Spleen (tissue), 13 donors: ENCODE measurements at places on chromosomes 16 and 17.

DNA sequence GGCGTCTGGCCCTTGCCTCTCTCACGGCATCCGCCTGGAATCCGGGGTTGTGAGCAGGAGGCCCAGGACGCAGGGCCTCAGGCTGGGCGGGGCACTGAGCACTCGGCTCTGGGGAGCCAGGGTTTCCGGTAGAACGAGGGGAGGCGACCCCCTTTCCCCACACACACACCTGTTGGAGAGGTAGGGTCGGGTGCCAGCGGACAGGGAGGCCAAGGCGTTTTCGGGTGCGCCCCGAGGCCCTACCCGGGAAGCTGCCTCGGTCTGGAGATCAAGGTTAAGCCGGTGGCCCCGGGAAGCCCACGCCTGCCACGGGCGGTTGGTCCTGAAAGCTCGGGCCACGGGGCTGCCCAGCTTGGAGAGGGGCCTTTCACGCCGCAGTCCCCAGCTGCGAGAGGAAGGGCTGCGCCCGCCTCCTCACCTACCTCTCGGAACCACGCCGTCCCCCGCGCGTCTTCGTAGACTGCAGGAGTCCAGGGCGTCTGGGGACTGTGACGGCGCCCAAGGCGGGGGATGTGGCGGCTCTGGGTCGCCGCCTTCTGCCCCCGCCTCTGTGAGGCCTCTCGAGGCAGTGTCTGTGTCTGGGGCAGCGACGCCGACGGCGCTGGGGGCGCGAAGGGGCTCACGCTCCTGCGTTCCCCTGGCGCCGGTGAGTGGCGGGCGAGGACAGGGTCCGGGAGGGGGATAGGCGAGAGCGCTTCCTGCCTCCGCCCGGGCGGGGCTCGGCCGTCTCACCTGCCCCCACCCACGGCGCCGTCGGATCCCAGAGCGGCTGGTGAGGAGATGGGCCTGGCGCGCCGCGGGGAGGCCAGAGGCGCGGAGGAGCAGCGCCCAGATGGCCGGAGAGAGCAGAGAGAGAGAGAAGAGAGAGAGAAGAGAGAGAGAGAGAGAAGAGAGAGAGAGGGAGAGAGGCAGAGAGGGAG lies 20.3 kb upstream of the HOXB9 start:
- H3K4me1 ChIP-seq: peaks cover 29% of the 10 kb centered on the region
- H3K27ac ChIP-seq: peak overlapping the region; percentile 22
- DNase-seq: no peak
- no peaks in the 10 kb centered on the region for H3K36me3 ChIP-seq
- H3K4me3 ChIP-seq: peak overlapping the region; percentile 5
- H3K27me3 ChIP-seq: peaks cover 80% of the 10 kb centered on the region

GRCh38 chr17:17070931-17071330 lies 28.7 kb downstream of the MPRIP start:
- no peaks in the 10 kb centered on the region for H3K27me3 ChIP-seq
- H3K36me3 ChIP-seq: no peaks in the 10 kb centered on the region
- DNase-seq: peak; percentile 10
- no peak overlapping the region for H3K27ac ChIP-seq
- peaks cover 54% of the 10 kb centered on the region for H3K4me1 ChIP-seq

DNA sequence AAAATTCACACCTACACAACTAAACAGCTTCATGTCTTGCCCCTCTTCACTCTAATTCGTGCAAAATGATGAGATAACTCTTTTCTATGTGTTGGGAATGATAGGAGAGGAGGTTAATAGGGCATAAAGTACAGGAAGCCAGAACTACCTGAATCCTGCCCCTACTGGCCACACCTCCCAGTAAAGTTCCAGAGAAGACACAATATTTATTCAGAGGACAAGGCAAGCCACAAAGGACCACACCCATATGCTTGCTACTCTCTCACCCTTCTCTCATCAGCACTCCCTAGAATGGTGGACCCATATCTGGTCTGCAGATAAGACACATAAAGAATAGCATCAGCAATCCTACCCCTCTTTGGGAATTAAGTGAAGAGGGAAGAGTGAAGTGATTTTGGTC lies 74.6 kb downstream of the ZNF18 start:
- H3K4me3 ChIP-seq: no peak overlapping the region
- no peak overlapping the region for H3K27ac ChIP-seq
- H3K36me3 ChIP-seq: no peaks in the 10 kb centered on the region
- H3K4me1 ChIP-seq: no peaks in the 10 kb centered on the region
- DNase-seq: no peak

DNA sequence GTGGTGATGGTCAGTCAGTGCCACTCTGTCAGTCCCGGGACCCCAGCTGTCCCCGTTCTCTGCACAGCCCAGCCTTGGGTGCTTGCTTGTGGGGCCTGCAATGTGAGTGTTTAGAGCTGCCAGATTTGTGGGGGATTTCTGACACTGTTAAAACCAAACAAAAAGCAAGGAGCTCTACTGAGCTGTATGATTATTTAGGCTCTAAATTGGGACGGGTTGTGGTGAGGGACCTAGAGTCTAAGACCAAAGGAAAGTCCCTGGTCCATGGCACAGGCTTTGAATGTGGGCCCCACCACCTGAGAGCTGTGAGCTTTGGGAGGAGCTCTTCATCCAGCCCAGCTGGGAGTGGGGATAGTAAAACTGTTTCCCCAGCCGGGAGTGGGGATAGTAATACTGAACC lies 63.3 kb downstream of the KSR1 start:
- no peak overlapping the region for H3K4me3 ChIP-seq
- no peaks in the 10 kb centered on the region for H3K27me3 ChIP-seq
- peaks cover 21% of the 10 kb centered on the region for H3K4me1 ChIP-seq
- DNase-seq: no peak
- no peak overlapping the region for H3K27ac ChIP-seq

DNA sequence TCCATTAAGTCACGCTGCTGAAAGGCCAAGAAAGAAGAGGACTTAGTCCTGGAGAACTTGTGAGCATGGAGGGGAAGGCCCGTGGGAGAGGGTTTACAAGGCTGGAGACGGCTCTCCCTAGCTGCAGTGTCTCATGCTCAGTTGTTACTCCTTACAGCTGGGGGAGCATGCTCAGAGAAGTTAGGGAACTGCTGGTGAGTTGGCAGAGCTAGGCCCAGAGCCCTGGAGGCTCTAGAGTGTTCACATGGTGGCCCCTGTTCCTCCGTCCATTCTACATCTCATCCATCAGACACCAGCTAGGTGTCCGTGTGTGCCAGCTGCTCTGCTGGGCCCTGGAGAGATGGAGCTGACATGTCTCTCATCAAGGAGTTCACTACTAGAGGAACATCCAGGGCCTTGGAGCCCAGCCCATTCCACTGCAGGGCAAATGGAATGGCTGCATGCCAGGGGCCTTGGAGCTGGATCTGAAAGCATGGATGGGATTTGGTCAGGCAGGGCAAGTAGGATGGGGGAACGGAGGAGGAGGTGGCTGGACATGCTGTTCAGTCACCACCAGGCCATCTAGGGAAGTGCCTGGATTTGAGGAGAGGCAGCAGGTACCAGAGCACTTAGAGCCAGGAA lies 6.3 kb downstream of the XYLT2 start:
- no peak overlapping the region for H3K27ac ChIP-seq
- peaks cover 55% of the 10 kb centered on the region for H3K36me3 ChIP-seq
- peaks cover 8% of the 10 kb centered on the region for H3K4me1 ChIP-seq
- DNase-seq: no peak

DNA sequence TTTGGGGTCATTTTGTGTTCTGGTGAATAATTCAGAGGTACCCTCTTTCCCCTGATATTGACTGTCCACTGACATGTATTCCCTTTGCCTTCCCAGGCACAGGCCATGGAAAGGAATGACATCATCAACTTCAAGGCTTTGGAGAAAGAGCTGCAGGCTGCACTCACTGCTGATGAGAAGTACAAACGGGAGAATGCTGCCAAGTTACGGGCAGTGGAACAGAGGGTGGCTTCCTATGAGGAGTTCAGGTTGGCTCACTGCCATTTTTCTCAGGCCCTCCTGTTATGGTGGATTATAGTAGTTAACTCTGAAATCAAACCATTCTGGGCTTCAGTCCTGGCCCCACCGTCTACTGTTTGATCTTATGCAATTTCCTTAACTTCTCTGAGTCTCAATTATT lies 1.6 kb upstream of the EFTUD2 start:
- no peak overlapping the region for H3K4me3 ChIP-seq
- peaks cover 7% of the 10 kb centered on the region for H3K36me3 ChIP-seq
- H3K27ac ChIP-seq: peak overlapping the region; percentile 44
- peaks cover 43% of the 10 kb centered on the region for H3K4me1 ChIP-seq
- no peaks in the 10 kb centered on the region for H3K27me3 ChIP-seq

DNA sequence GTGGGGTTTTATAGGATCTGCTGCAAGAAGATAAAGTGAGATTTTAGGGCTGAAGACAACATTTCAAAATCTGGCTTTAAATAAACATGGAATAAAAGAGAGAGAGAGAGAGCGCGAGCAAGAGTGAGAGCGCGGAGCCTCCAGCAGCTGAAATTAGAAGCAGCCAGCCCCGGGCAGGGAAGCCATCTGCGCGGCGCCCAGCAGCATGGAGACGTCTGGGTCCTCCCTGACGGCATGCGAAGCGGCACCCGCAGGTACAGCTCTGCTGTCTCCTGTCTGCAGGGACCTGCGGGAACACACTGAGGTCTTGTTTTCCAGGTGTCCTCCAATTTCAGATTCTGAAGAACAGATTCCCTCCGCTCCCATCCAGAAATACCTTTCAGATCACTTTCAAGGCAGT lies 7.9 kb upstream of the BAIAP2 start:
- peak; percentile 69 for DNase-seq
- peaks cover 8% of the 10 kb centered on the region for H3K27me3 ChIP-seq
- peaks cover 38% of the 10 kb centered on the region for H3K4me1 ChIP-seq
- no peak overlapping the region for H3K27ac ChIP-seq
- H3K4me3 ChIP-seq: no peak overlapping the region

DNA sequence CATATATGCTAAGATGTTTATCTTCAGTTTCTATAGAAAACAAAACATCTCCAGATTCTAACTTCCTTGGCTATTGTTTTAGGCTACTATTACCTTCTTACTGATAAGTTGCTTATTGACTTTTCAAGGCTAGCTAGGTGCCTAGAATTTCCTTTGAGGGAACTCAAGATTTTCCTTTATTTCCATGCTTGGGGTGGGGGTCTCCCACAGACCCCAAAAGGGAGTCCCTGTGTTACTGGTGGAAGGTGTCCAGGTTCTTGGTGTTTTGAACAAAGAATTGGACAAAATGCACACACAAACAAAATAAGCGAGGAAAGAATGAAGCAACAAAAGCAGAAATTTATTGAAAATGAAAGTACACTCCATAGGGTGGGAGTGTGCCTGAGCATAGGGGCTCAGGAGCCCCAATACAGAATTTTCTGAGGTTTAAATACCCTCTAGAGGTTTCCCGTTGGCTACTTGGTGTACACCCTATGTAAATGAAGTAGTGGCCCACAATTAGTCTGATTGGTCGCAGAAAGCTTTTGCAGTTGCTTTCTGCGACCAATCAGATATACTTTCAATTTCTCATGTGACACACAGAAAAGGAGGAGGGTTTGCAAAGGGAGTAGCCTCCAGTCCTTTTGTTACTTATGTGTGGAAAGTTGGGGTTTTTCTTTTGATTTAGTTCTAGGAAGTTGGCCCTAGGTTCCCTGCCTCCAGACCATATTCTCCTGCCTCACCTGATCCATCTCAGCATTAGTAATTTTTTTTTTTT lies 67.5 kb downstream of the MARF1 start:
- H3K27me3 ChIP-seq: no peaks in the 10 kb centered on the region
- DNase-seq: no peak
- H3K4me3 ChIP-seq: no peak overlapping the region
- peaks cover 26% of the 10 kb centered on the region for H3K4me1 ChIP-seq
- H3K27ac ChIP-seq: no peak overlapping the region
- no peaks in the 10 kb centered on the region for H3K36me3 ChIP-seq

- H3K27ac ChIP-seq: no peak overlapping the region
- peaks cover under 1% of the 10 kb centered on the region for H3K4me1 ChIP-seq
- DNase-seq: peak; percentile 70
- H3K36me3 ChIP-seq: no peaks in the 10 kb centered on the region
- H3K27me3 ChIP-seq: no peaks in the 10 kb centered on the region
- H3K4me3 ChIP-seq: no peak overlapping the region
Measured at GRCh38 chr17:9233761-9234160, 212.5 kb downstream of the NTN1 start.

- no peak overlapping the region for H3K27ac ChIP-seq
- DNase-seq: no peak
- H3K4me3 ChIP-seq: no peak overlapping the region
- H3K4me1 ChIP-seq: no peaks in the 10 kb centered on the region
- no peaks in the 10 kb centered on the region for H3K27me3 ChIP-seq
- no peaks in the 10 kb centered on the region for H3K36me3 ChIP-seq
Measured at GRCh38 chr17:13073018-13073417, 55.2 kb upstream of the ELAC2 start.

DNA sequence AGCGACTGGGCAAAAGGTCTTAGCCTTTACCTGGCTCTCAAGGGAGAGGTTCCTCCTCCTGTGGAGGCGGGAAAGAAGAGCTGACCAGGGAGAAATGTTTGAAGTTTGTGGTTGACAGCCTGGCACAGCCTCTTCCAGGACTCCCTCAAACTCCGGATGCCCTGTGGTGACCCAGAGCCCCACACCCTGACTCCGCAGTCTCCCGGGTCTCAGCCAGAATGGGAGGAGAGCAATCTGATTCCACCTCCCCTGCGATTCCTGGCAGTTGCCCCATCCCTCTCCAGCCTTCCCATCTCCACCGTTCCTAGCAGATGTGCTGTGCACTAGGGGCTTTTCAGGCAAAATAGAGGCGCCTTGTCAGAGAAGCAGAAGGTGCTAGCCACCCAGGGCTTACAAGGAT lies 5.5 kb upstream of the DNAI2 start:
- H3K27ac ChIP-seq: no peak overlapping the region
- DNase-seq: no peak
- no peaks in the 10 kb centered on the region for H3K36me3 ChIP-seq
- H3K27me3 ChIP-seq: peaks cover 55% of the 10 kb centered on the region

GRCh38 chr16:13005721-13006247 lies 104.4 kb downstream of the SHISA9 start:
- H3K4me3 ChIP-seq: no peak overlapping the region
- no peak overlapping the region for H3K27ac ChIP-seq
- H3K27me3 ChIP-seq: no peaks in the 10 kb centered on the region
- no peaks in the 10 kb centered on the region for H3K36me3 ChIP-seq
- H3K4me1 ChIP-seq: no peaks in the 10 kb centered on the region

- H3K36me3 ChIP-seq: no peaks in the 10 kb centered on the region
- H3K4me3 ChIP-seq: no peak overlapping the region
- no peaks in the 10 kb centered on the region for H3K4me1 ChIP-seq
- H3K27me3 ChIP-seq: no peaks in the 10 kb centered on the region
- H3K27ac ChIP-seq: no peak overlapping the region
Measured at GRCh38 chr16:4138713-4139112, 22.5 kb upstream of the ADCY9 start.

GRCh38 chr17:51709694-51710633 lies 448.6 kb downstream of the CA10 start:
- H3K4me3 ChIP-seq: no peak overlapping the region
- no peaks in the 10 kb centered on the region for H3K36me3 ChIP-seq
- H3K4me1 ChIP-seq: no peaks in the 10 kb centered on the region
